Kidney tubule cell (primary cell): ENCODE measurements at places on chromosomes 2 and 18.

- peak; percentile 80 for DNase-seq
Observed at GRCh38 chr18:13377496-13377895, 158.9 kb downstream of the LDLRAD4 start.

GRCh38 chr2:122210898-122211856, 455.7 kb downstream of the TSN start:
- peak; percentile 22 for DNase-seq

GRCh38 chr2:240121190-240121589, 14.9 kb downstream of the COPS9 start:
- no peak for DNase-seq

DNA sequence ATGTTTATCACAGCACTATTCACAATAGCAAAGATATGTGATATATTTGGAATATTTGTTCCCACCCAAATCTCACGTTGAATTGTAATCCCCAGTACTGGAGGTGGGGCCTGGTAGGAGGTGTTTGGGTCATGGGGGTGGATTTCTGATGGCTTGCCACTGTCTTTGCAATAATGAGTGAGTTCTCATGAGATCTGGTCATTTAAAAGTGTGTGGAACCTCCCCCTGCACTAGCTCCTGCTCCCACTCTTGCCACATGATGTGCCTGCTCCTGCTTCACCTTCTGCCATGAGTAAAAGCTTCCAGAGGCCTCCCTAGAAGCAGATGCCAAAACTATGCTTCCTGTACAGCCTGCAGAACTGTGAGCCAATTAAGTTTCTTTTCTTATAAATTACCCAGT, 72.2 kb upstream of the DYNC1I2 start:
- no peak for DNase-seq

GRCh38 chr2:125596612-125597011, 1059.3 kb upstream of the GYPC start:
- no peak for DNase-seq
